ENCODE measurements at places on chromosomes 4 and X.
A peak's percentile ranks its signal among the peaks of the same experiment; 100 is the strongest.

- DNase-seq, result no peak
Observed at GRCh38 chr4:38821739-38822138, 17.1 kb upstream of the TLR1 start.

GRCh38 chr4:3085948-3086670 is 11.6 kb downstream of the HTT start:
- DNase-seq, result no peak

- DNase-seq, result no peak
Observed at GRCh38 chr4:139726615-139727014, 61.0 kb downstream of the MGST2 start.

GRCh38 chr4:84110040-84110439 is 389.1 kb downstream of the NKX6-1 start:
- DNase-seq, result no peak

GRCh38 chrX:115533485-115533884 is 27.5 kb upstream of the PLS3 start:
- no peak for DNase-seq

GRCh38 chr4:23009093-23009492 is 316.4 kb downstream of the GBA3 start:
- DNase-seq, result no peak

DNA sequence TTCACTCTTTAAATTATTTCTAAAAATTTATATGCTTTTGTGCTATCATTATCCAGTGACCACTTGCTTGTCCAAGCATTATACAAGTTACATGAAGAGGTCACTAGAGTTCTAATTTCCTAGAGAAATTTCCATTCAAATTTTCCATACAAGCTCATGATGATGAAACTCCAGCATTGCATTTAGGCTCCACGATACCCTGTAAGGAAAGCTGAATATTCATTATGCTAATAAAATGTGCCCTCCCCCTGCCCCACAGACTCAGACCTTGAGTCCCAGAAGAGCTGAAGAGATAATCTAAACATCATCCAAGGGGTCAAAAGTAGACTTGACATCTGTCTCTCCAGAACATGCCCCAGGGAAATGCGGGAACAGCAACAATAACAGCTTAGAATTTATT is 19.6 kb upstream of the FAM156A start:
- no peak for DNase-seq

- no peak for DNase-seq
Observed at GRCh38 chr4:108097990-108098553, 70.7 kb downstream of the LEF1 start.

DNA sequence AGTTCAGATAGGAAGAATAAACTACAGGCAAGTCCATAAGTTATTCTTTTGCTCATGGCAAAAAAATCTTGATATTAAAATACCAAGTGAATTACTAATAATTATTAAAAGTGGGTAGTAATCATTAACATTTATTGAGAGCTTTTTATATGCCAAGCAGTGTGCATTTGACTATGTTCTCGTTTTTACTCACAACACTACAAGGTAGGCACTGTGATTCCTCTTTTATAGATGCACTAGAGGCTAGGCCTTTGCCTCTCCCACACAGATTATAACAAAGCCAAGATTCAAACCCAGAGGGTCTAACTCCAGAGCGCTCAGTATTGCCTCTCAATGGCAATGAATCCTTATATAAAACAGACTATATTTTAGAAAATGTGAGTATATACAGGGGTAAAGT is 254.2 kb downstream of the NAF1 start:
- DNase-seq, result no peak

GRCh38 chr4:183493246-183493645 is 11.6 kb upstream of the ING2 start:
- DNase-seq, result no peak

- DNase-seq, result no peak
Observed at GRCh38 chr4:19319607-19320006, 932.1 kb upstream of the SLIT2 start.

DNA sequence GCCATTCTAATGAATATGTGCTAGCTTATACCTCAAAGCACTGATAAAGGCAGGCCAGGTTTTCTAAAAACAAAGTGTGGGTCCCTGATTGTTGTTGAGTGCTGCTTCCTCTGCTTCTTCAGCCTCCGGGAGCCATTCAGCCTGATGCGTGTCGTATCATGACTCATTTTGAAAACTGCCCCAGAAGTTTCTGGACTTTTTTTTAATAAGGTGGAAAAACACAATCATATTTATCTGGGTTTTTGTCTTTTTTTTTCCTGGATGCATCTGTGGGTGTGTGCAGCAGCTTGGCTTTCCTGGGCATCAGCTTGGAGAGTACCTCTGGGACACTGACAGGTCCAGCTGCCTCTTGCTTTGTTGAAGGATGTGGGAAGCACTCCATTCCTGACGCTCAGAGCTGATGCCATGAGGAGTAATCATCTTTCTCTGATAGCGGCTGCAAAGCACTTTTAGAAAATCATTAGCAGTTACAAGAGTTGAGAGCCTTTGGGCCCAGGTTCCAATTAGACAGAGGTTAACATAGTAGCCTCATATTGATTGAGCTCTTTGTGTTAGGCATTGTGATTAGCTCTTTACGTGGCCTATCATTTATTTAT is 66.9 kb downstream of the PARM1 start:
- DNase-seq, result no peak

DNA sequence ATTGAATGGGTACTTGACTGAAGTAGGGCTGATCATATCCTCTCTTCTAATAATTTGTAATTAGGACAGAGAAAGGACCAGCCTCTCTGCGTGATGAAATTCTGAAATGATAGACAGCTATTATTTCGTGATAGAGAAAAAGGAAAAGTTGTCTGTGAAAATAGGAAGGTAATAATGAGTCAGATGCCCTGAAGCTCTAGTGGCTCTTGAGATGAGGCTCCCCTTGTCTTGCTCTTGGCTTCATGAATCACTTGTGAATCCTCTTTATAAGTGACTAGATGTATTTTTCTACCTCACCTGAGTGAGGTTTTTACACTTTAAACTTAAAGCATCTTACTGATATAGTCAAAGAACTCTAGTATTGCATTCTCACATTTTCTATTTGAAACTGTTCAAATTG is 888.9 kb downstream of the PCDH18 start:
- no peak for DNase-seq

DNA sequence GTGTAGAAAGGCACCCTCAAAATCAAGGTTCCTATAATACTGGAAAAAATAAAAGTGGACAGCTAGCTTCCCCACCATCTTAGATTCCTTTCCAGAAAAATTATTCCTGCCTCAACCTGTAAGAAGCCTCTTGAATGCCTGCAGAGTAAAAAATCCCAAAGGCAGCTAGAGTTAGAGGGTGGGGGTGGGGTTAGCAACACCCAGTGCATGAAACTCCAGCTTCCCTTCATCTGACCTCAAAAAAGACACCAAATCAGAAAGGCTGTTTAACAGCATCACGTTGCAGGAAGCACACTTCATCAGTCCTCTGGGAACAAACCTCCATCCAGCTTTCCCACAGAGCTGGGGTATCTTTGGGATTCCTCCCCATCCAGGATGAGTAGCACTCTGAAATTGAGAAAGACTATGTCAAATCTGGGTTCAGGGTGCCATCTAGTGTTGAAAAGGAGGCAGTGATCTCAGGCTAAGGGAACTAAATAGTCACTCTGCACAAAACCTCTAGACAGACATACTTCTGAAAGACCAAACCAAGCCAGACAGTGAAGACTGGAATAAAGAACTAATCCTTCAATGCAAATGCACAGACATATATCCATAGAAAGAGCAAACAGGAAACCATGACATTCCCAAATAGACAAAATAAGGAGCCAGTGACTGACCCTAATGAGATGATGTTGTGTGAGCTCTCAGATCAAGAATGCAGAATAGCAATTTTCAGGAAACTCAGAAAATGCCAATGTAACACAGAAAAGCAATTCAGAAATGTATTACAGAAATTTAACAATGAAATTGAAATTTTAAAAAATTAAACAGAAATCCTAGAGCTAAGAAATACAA is 97.9 kb downstream of the ARHGEF9 start:
- DNase-seq, result no peak

DNA sequence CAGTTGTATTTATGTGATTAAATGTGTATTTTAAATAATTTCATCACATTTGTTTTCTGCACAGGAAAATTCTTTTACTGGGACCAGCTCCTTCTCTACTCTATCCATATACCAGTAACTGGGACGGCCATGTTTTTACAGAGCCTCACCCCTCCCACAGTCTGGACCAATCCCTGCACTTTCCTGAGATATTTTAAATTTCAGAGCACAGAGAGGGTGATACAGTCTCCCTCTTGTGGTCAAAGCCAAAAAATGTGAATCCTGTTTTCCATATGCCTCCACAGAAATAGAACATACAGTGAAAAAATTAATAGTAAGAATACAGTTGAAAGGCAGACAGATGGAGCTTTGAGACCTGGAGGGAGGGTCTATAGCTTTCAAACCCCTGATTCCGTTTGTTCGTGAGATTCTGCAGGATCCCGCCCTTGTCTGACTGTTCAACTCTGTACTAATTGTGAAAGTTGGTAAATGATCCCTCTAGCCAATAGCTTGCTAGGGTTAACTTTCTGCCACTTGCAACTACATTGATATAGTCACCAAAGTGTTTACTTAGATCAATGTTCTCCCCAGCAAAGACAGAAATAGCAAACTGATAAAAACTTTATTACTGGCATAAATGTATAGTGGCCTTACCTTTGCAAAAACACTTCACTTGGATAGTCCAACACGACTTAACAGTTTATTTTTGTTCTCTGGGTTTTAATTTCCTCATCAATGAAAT is 172.2 kb downstream of the PPARGC1A start:
- DNase-seq, result no peak

DNA sequence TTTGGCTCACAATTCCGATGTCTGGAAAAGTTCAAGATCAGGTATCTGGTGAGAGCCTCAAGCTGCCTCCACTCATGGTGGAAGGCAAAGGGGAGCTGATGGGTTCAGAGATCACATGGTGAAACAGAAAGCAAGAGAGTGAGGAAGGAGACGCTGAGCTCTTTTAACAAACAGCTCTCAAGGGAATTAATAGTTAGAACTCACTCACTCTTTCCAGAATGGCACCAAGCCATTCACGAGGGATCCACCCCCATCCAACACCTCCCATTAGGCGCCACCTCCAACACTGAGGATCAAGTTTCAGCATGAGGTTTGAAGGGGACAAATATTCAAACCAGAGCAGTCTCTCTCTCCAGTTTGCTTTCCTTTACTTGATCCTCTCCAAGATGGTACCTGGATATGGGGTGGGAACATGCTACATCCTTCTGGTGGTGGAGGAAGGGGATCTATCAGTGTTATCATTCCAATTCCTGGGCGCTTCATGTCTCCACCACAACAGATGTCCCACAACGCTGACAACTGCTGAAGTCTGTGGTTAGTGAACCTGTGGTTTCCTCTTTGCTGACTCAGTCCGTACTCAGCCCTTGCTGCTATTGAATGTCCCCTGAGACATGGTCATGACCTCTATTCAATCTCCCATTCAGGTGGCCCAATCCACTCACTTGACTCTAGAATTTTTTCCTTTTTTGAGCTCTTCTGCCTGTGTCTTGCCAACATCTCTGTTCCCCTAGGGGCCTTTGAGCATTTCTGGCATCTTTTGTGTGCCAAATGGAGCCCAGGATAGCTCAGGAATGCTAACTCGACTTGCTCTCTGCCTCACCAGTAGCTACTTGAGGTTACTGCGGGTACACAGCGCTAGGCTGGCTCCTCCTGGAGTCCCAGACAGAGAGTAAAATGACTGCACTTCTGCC is 395.2 kb downstream of the MID1IP1 start:
- no peak for DNase-seq

DNA sequence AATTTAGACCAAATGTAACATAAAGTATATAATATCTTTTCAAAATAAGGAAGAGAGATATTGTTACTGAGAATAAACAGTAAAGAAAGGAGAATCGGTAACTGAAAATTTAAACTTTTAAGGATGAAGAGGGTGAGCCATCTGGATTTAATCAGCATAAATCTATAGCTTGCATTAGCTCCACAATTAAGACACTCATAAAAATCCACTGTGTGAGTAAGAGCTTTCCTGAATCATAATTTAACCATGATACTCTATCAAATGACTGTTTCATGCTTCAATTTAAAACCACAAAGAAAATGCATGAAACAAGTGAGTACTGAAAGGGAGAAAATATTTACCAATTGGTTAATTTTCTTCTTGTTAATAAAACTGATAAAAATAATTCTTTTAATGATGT is 951.5 kb upstream of the SLIT2 start:
- no peak for DNase-seq

- no peak for DNase-seq
Observed at GRCh38 chrX:69082055-69082752, 83.0 kb downstream of the PJA1 start.

GRCh38 chr4:10239982-10240654 is 123.5 kb upstream of the WDR1 start:
- no peak for DNase-seq

GRCh38 chr4:165716472-165716871 is 156.6 kb upstream of the TLL1 start:
- peak; percentile 57 for DNase-seq

DNA sequence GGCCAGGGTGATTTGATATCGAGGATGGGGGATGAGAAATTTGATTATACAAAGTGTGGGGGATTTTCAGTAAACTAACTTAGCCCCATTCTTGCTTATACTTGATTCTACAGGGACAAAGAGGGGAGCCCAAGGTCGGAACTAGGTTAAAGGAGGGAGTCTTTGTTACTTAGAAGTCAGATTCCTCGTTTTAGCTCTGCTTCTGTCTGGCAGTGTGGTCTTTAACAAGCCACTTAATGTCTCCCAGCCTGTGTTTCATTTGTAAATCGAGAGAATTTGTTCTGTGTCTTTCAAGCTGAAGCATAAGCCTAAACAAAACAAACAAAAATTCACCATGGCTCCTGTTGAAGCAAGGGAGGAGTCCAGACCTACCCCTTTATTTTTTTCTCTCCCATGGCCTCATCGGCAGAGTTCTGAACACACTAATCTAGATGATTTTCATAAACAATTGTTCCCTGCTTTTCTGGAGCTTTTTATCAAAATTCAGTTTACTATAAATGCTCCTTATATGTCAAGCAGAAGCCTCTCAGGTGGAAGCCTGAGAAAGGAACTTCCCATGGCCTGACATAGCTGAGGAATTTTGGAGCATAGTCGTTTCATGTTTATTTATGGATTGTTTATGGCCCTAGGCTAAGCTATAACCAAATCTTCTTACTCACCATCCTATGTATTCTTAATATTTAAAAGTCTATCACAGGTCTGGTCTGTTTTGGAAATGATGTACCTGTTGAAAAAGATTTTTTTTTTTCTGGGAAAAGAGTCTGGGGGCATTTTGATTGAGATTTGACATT is 62.6 kb upstream of the SYTL5 start:
- DNase-seq, result no peak

GRCh38 chrX:24364851-24365538 is 4.6 kb downstream of the SUPT20HL1 start:
- DNase-seq, result no peak
